ENCODE measurements at places on chromosomes 6 and 20.

GRCh38 chr20:3115190-3116107 is 30.9 kb upstream of the AVP start:
- DNase-seq: peak; percentile 56

GRCh38 chr20:4070323-4071177 is 55.2 kb upstream of the RNF24 start:
- DNase-seq: no peak

DNA sequence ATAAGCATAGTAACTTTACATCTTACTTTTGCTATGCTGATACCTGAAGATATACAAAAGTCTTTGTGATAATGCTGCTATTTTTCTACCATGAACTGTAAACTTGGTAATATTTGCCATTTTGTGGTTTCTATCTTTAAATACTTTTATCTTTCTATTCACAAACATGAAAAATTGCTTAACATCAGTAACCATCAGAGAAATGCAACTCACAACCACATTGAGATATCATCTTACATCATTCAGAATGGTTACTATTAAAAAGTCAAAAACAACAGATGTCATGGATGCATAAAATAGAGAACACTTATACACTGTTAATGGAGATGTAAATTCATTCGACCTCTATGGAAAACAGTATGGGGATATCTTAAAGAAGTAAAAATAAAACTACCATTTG is 112.0 kb downstream of the TRDN start:
- no peak for DNase-seq

DNA sequence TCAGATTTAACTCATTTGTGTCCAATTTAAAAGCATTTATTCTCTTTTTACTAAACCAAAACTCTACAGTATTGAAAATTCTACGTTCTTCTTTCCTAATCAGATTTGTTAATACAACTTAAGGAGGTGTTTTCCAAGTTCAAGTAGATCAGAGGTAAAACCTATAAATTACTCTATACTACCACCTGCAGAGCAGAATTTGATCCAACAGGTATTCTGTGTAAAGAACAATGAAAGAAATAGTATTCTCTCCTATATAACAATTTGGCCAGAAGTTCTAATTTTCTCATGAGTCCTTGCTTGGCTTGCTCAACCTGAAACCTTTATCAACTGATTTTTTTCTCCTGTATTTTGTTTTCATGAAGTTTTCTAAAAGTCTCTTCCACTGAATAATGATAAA is 28.5 kb upstream of the DST start:
- DNase-seq: no peak

- DNase-seq: no peak
These were observed 57.7 kb downstream of the SLX4IP start for GRCh38 chr20:10492844-10493243.

DNA sequence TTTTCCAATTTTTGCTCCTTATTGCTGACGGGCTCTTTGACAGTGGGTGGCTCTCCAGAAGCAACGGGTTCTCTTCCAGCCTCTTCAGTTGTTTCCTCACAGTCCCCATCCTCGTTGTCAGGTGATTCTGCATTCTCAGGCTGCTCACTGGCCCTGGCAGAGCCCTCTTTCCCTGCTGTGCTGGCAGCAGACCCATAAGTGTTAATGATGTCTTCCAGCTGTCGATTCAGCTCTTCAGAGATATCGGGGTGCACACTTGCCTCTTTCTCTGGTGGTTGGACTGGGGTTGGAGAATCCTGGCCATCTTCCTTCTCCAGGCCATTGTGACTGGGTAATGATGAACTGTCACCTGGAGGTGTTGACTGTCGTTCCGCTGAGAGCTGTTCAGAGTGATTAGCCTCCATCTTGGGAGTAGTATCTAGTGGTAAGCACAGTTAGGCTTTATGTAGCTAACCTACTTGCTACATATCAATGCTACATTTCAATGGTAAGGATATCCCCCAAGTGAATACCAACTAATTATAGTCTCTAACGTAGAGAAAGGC is 3.2 kb downstream of the TXLNB start:
- no peak for DNase-seq

DNA sequence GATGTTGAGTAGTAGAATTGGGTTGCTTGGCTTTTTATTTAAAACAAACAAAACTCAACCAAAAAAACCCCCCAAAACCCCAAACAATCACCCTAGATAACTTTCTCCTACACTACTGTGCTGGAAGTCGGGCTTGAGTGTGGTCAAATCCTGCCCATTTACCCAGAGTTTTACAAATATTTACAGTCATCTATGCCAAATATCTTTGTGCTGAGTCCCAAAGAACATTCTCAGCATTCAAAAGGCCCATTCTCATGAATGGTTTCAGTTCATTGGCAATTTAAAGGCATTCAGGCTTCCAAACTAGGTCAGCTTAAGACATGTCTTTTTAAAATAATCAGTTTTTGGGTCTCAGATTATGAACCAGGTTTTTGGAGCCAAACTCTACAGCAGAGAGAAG is 1.8 kb downstream of the RNF144B start:
- DNase-seq: peak; percentile 83

GRCh38 chr6:40807484-40807883 is 220.3 kb upstream of the LRFN2 start:
- DNase-seq: no peak

DNA sequence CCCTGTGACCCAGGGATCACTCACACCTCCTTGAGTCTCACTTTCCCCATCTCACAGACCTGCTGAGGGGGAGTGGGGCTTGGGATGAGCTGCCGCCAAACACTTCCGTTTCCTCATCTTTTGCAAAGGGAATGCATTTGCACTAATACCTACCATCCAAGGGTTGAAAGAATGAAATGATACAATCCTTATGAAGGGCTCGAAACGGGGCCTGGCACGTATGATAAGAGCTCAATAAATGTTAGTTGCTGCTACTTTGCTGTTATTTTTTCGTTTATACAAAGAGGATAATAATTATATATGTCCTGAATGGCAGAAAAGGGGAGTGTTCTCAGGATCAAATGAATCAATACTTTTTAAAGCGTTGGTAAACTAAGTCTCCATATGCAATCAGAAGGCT is 6.1 kb upstream of the TFAP2D start:
- no peak for DNase-seq

GRCh38 chr6:134299236-134299635 is 18.7 kb downstream of the SGK1 start:
- DNase-seq: peak; percentile 77

DNA sequence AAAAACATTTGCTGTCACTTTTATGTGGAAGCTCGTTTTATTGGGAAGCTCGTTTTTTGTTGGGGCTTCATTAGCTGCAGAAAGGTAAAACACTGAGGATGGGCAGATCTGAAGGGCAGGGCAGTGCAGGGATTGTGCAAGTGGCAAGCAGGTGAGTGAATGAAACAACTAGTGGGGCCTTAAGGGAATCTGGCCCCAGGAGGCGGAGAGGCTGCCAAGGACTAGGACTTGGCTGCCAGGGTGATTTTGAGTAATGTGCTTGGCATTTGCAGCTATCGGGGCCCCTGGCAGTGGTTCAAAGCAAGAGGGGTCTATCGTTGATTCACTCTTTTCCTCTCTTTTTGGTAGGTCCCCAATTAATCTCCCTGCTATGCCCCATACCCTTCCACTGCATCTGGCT is 11.5 kb downstream of the IL22RA2 start:
- no peak for DNase-seq

GRCh38 chr6:130937942-130938604 is 110.9 kb downstream of the SMLR1 start:
- DNase-seq: peak; percentile 51

DNA sequence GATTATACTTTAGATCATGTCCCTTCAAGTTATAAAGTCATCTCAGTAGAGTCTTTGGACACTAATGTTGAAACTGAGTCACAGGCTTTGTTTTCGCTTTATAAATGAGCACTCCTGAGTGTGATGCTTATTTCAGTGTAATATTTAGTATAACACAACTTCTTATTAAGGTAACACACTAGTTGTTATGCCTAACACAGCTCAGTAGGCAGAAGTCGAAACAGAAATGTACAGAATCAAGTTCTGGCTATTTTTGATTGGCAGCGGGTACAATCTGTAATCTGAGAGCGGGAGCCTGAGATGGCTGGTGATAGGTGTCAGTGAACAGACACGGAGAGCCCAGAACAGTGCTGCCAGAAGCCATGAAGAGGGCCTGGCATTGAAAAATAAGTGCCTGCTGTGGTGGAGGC is 11.4 kb downstream of the HECA start:
- no peak for DNase-seq

DNA sequence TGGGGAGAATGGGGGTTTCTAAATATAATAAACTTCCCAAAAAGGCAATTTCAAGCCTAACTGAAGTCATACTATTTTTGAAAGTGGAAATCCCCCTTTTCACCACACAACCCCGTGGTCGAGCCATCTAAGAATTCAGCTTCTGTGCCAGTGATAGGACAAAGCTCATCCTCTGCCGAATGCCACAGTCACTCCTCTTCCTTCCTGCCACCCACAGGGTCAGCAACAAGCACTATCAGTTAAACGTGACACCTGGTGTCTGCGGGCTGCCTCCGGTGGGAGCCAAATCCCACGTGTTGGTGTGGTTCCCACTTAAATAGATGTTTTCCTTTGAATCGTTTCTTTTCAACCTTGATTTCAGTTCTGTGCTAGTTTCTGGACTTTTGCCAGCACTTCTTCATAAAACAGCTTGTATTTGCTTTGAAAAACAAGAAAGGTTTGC is 60.7 kb downstream of the TNFAIP3 start:
- DNase-seq: peak; percentile 29

DNA sequence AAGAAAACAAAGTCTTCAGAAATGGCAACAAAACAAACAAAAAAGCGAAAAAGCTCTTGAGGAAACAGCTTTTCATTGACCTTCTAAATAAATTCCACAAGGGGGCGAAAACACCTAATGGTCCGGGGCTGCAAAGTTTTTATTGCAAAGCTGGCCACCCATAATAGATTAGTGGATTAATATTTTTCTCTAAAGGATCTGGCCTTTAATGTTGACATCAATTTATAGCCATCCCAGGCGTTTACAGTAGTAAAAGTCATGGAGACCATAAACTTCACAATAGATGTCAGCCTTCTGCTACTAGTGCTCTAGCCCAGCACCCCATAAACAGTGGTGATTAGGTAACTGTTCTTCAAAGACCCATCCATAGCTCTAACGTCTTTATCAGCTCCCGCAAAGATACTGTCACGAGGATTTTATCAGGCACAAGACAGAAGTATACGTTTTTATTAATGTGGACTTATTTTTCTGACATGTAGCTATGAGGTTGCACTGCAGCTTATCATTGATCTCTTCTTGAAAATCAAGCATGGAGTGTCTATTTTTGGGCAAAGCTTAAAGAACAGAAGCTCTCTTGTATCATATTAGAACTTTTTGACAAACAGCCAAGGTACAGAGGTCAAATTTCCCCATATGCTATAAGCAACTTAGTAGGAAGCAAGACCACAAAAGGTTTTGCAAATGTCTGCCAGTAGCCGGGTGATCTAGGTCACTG is 4.7 kb downstream of the CITED2 start:
- peak; percentile 75 for DNase-seq

- no peak for DNase-seq
These were observed 1283.3 kb upstream of the GJE1 start for GRCh38 chr6:140849456-140849855.

DNA sequence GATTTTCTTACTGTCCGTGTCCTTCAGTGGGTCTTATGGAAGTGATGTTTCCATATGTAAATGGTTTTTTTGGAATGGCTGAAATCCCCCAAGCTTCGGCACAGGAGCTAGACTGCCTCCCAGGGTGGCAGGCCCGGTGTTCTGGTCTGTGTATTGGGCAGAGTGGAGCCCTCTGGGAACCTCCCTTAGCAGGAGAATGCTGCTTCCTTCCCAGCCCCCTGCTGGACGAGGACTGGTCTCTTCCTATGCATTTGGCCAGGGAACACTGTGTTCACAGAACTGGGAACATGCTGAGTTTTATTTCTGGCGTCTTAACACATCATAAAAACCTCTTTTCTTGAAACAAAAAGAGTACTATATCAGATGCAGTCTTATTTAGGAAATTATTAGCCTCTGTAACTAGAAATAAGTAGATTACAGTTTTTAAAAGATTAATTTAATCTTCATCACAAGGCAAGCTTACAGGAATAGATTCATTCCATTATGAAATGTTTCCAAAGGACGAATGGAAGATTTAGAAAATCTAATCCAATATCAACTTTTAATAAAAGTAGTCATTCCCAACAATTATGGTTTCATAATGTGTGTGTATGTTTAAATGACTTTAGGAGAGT is 56.6 kb downstream of the SYTL3 start:
- DNase-seq: peak; percentile 63

GRCh38 chr20:39857187-39857586 is 831.8 kb downstream of the MAFB start:
- no peak for DNase-seq

DNA sequence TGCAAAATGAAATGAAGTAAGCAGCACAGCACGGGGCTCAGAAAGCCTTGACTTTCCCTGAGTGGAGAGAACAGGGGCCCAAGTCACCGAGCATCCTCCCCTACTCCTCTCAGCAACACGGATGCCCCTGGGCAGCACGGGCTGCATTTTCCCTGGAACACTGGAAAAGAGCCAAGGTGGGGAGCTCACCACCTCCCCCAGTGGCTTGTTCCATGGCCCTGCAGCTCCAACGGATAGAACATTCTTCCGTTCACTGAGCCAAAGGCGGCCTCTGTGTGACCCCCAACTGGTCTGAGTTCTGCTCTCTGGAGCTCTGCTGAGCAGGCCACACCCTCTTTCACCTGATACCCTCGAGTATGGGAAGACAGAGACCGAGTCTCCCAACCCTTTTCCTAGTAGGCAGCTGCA is 20.8 kb upstream of the EMILIN3 start:
- DNase-seq: no peak

- peak; percentile 40 for DNase-seq
These were observed 110.4 kb downstream of the MYB start for GRCh38 chr6:135291288-135292076.

- DNase-seq: no peak
These were observed 12.8 kb downstream of the AK9 start for GRCh38 chr6:109678240-109678639.

DNA sequence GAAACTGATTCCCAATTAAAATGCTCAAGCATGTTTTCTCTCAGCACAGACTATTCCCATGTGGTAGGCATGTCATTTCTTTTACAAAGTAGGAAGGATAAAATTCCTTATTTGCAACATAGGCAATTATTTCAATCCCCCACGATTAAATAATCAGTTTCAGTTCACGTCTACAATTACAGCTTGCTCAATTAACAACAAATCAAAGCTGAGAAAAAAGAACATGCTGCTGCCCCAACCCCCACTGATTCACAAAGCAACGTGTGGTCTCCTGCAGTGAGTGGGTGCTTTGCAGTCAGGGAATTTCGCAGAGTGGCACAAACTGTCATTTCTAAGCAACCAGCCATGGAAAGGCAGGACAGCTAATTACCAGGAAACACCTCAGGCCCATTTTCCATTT is 17.0 kb downstream of the RNASET2 start:
- no peak for DNase-seq

GRCh38 chr20:17044891-17045290 is 181.9 kb upstream of the PCSK2 start:
- no peak for DNase-seq

GRCh38 chr6:167120583-167120903 is 2.4 kb upstream of the CCR6 start:
- no peak for DNase-seq

DNA sequence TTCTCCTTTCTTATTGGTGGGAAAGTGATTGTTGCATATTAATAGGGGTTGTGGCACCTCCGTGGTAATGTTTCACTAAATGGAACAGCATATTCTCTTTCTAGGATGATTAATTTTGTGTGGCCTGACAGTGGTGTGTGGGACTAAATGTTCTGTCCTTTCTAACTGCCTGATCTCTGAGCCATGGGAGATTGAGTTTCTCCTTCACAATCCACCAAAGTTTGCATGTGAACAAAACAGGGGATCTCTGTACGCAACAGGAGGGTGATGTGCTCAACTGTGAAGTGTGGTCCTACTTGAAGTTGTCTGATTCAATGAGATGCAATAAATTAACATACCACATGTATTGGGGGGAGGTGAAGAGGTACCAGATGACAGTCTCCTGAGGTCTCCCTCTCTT is 19.3 kb downstream of the BCAS1 start:
- DNase-seq: no peak
